ENCODE measurements at places on chromosomes 1 and 21.

GRCh38 chr1:199010492-199010891 lies 371.7 kb downstream of the PTPRC start:
- DNase-seq = no peak

DNA sequence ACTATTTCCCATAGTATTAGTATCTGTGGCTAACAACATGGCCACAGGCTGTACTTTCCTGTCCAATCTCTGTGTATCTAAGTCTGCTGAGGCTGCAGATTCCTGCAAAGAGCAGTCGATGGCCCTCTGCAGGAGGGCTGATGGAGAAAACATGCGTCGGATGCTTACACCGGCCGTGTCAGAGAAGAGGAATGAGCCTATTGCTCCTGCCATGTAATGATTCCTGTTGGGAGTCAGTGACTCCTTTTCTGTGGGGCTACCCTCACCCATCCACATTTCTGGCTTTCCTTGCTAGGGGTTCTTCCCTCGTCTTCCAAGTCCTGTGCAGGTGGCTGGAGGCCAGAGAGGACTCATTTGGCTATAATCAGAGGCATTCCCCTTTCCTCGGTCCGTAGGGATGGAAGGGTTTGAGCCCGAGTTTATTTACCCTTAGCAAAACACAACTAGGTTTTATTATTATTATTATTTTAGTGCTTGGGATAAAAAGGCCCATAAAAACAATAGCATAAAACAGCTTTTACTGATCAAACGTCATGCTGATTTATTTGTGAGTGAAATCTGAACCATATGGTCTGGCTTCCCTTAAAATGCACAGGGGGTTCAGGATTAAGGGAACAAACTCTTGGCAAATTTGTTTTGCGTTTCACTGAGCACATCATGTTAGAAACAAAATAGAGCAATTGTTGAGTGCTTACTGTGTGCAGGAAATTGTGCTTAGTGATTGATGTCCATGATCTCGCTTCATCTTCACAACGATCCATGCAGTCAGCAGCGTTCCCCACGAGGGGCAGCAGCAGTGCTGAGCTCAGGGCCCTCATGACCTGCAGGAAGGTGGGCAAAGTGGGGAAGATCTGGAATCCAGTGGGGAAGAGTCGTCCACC lies 70.8 kb downstream of the KIF26B start:
- no peak for DNase-seq

- DNase-seq = no peak
Measured at GRCh38 chr1:60044881-60045280, 28.7 kb downstream of the C1orf87 start.

DNA sequence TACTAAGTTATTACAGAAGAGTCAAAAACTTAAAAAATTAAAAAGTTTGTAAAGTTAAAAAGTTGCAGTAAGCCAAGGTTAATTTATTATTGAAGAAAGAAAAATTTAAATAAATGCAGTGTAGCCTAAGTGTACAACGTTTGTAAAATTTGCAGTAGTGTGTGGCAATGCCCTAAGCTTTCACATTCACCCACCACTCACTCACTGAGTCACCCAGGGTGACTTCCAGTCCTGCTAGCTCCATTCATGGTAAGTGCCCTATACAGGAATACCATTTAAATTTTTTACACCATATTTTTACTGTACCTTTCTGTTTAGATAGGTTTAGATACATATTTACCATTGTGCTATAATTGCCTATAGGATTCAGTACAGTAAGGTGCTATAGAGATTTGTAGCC lies 88.6 kb downstream of the CTH start:
- DNase-seq = no peak

GRCh38 chr21:40797891-40798290 lies 49.1 kb downstream of the DSCAM start:
- no peak for DNase-seq

Measured in globus pallidus (tissue), 1 donor.